NCI-H748 treated with DMSO at 0.1 percent for 48 hours (cell line): ENCODE measurements at places on chromosomes 7 and 10.

DNA sequence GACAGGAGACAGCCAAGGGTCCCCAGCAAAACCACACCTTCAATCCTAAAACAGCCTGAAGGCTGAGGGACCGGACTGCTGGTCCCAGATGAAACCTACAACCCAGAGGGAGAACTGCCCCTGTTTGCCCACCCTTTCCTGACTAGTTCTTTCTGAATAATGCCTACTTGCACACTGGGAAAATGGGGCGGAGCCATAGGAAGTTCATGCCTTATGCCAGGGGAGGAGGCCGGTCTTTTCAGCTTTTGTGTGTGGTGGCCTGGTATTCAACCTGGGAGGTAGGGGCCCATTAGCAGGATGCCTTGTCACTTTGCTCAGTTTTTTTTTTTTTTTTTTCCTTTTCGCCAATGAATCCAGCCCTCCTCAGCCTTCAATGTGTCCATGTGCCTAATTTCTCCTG lies 20.7 kb downstream of the TOMM7 start:
- DNase-seq, result no peak

- DNase-seq, result no peak
Observed at GRCh38 chr10:84310470-84310869, 17.9 kb upstream of the CCSER2 start.

GRCh38 chr7:70602117-70602516 lies 529.8 kb upstream of the GALNT17 start:
- DNase-seq, result no peak

- DNase-seq, result no peak
Observed at GRCh38 chr7:74029089-74029785, 1.3 kb downstream of the ELN start.

- DNase-seq, result no peak
Observed at GRCh38 chr10:103736763-103737162, 118.6 kb downstream of the SH3PXD2A start.

- no peak for DNase-seq
Observed at GRCh38 chr10:20948686-20949327, 51.7 kb upstream of the NEBL start.

GRCh38 chr10:77274046-77274795 lies 363.4 kb downstream of the KCNMA1 start:
- DNase-seq, result no peak

GRCh38 chr10:125057158-125058001 lies 103.0 kb downstream of the CTBP2 start:
- no peak for DNase-seq

DNA sequence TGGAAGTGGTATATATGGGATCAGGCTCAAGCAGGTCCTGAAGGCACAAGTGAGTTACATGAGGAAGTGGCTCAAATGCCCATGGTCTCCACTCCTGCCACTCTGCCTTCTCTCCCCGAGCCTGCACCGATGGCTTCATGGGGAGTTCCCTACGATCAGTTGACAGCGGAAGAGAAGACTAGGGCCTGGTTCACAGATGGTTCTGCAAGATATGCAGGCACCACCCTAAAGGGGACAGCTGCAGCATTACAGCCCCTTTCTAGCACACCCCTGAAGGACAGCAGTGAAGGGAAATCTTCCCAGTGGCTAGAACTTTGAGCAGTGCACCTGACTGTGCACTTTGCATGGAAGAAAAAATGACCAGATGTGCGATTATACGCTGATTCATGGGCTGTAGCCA lies 95.3 kb downstream of the HOXA1 start:
- DNase-seq, result no peak

DNA sequence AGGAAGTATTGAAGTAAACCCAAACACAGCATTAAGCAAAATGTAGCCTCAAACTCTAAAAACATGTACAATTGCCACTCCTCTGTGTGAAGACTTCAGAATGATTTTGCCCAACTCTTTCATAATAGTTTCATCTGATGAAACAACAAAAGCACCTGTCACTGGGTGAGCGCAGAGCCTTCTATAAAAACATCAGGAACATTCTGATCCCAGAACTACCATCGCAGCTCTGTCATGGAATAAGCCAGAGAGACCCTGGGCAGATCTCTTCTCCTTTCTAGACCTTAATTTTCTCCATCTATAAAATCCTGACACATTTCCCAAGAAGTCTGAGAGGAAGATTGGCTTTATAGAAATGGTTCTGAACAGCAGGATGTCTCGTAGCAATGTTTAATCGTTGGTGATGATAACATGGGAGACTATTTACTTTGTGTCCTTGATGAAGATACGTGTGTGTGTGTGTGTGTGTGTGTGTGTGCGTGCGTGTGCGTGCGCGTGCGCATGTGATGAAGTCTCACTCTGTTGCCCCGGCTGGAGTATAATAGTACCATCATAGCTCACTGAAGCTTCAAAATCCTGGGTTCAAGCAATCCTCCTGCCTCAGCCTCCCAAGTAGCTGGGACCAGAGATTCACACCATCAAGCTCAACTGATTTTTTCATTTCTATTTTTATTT lies 198.0 kb downstream of the KIAA1217 start:
- DNase-seq, result no peak

DNA sequence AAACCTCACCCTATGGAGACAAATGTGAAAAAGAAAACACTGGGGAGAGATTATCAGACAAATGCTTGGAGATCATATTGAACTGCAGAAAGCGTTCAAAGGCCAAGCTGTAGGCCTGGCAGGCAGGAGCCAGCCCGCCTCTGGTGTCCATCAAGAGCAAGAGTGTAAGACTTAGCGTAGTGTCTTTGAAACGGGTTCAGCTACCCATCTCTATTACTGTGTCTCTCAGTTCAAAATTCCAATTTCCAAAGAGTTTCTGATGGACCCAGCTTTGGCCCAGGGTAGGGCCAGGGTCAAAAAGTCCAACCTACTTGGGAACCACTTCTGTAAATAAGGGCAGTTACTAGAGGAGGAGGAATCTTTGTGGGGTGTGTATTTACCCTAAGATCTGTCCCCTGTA lies 45.4 kb upstream of the HBP1 start:
- no peak for DNase-seq

DNA sequence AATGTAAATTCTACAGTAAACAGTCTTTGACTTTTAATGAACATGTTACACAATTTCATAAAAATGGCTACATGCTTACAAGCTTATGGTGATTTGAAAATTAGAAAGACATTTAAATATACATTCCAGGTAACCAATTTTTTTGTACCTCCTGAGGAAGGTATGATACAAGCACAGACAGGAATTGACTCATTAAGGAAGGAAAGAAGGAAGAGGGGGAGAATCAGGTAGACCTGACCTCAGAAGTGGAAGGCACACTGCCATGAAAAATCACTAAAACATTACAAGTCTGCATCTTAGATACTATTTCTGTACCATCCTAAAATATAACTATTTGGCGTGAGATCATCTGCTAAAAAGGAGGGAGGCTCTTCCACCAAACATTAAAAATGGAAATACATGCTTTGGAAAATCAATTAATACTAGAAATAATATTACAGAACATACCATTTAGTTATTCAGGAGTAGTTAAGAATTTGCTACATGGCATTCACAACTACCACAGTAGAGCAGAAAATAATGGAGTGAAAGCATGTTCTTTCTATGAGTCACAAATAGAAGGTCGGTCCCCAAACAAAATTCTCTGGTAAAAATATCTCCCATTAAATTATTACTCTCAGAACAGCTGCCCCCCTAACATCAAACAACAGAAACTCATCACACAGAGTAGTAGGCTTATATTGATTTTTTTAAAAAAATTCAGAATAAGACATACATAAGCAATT lies 15.2 kb downstream of the RAB11FIP2 start:
- DNase-seq, result no peak

DNA sequence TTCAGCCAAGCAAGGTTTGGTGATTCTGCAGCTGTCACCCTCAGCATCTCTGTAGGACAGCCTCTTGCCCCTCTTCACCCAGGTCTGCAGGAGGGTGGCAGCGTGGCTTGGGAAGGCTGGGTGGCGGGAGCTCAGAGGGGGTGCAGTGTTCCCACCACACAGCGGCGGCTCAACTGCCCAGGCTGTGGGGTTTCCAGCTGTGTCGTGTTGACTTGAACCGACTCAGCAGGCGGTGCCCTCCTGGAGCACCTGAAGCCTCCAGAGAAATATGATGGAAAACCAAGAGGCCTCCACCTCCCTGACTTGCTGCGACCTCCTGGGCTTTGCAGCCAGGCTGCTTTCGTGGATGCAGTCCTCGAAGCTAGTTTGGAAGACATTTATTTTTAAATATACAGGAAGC lies 68.0 kb upstream of the KLF6 start:
- no peak for DNase-seq

GRCh38 chr10:102504179-102504975 lies 605 bp downstream of the SUFU start:
- DNase-seq, result no peak

- no peak for DNase-seq
Observed at GRCh38 chr7:128827971-128828711, 2.1 kb upstream of the FLNC start.

- peak; percentile 44 for DNase-seq
Observed at GRCh38 chr7:50369143-50370026, 64.9 kb downstream of the IKZF1 start.

- no peak for DNase-seq
Observed at GRCh38 chr10:91378061-91378460, 32.1 kb upstream of the HECTD2 start.

- no peak for DNase-seq
Observed at GRCh38 chr10:110147961-110148360, 59.4 kb upstream of the MXI1 start.

DNA sequence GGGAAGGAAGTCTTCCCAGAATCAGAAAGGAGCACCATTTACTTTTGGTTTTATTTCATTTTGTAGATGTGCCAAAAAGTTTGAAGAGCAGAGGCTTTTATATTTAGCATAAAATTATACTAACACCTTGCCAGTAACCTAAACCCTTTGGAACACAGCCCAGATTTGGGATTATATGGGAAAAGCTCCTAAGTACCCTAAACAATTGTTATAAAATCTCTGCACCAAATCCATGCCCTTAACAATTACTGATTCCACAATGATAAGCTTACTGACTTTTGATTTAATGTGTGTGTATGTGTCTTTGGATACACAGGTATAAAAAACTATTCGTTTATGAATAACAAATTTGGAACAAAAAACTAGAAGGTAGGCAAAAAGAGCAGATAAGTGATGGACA lies 39.0 kb upstream of the TMEM229A start:
- no peak for DNase-seq

GRCh38 chr10:79237454-79238157 lies 109.7 kb upstream of the PPIF start:
- no peak for DNase-seq

GRCh38 chr7:122256046-122256445 lies 48.5 kb downstream of the FEZF1 start:
- DNase-seq, result no peak

- DNase-seq, result no peak
Observed at GRCh38 chr10:8034466-8035005, 20.0 kb upstream of the GATA3 start.

GRCh38 chr10:67098461-67098860 lies 172.6 kb downstream of the LRRTM3 start:
- DNase-seq, result peak; percentile 63

GRCh38 chr10:25398680-25399079 lies 223.9 kb downstream of the GPR158 start:
- DNase-seq, result no peak

GRCh38 chr10:3406556-3406955 lies 234.0 kb upstream of the PITRM1 start:
- DNase-seq, result no peak

- no peak for DNase-seq
Observed at GRCh38 chr7:112654322-112655216, 135.6 kb downstream of the TMEM168 start.

DNA sequence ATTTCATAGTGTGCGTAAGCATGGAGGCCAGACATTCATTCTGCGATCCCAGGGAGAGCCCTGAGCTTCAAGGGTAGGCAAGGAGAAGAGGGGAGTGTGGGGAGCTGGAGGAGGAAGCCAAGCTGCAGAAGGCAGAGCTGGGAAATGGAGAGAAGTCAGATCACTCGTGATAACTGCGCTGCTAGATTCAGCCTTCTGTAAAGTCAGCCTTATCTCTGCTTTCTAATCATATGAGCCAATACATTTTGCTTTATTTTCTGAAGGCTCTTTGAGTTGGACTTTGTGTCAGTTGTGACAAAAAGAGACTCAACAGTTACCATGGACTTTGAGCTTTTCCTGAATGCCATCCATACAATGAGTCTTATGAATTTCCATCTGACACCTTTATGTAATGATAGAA lies 61.7 kb upstream of the CREB5 start:
- no peak for DNase-seq

DNA sequence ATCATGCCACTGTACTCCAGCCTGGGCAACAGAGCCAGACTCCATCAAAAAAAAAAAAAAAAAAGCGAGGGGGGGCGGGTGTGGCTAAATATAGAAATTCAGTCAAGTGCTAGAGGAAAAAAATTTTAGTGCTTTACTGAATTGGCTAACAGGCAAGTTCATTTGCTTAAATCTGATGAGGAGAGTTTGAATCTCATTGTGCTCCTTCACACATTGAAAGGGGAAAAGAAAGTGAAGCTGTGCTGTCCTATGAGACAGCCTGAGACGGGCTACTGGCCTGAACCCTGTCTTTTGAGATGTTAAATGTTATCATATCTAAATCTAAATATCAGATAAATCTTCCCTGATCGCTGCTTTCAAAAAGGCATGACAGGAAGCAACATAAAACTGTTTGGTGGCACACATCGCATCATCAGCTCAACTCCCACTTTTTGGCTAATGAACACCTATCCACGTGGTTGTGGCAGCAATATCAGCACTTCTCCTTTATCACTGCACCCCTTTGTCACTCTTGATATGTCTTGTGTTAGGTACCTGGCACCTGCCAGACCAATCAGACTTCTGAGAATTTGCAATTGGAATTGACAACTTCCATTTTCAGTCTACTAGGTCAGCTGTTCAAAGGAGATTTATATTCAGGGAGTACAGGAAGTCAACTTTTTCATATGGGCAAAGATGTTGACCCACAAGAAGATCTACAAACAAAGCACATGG lies 14.0 kb upstream of the IFIT1B start:
- DNase-seq, result no peak

GRCh38 chr10:35523670-35524225 lies 81.4 kb upstream of the GJD4 start:
- no peak for DNase-seq

GRCh38 chr7:27183682-27184336 lies 1.2 kb downstream of the HOXA11 start:
- DNase-seq, result no peak

- peak; percentile 83 for DNase-seq
Observed at GRCh38 chr10:54710918-54711317, 90.1 kb downstream of the PCDH15 start.

GRCh38 chr7:140678081-140678815 lies 5.5 kb downstream of the ADCK2 start:
- DNase-seq, result no peak
